ENCODE measurements at places on chromosomes 12 and 14.

DNA sequence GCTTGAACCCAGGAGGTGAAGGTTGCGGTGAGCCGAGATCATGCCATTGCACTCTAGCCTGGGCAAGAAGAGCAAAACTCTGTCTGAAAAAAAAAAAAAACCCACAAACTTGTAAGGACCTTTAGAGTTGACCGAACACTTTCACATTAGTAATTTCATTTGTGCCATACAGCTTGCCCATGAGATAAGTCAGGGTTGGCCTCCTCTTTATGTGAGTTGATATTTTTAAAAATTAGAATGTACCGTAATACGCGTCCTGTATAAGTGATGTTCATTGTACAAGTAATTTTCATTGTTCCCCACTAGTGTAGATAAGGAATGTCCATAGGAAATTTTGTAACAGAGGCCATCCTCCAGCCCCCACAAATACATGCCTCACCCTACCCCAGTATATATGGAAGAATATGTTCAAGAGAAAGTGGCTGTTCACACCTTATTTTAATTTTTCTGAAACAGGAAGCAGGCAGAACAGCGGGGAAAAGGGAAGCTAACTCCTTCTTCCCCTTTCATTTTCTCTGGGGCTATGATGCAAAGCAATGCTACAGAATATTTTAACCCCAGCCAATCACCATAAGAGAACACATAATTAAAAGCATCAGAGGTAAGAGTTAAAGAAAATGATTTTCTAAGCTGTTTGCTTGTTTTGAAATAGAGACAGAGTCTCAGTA lies 31.9 kb upstream of the HIF1A start:
- DNase-seq = no peak

DNA sequence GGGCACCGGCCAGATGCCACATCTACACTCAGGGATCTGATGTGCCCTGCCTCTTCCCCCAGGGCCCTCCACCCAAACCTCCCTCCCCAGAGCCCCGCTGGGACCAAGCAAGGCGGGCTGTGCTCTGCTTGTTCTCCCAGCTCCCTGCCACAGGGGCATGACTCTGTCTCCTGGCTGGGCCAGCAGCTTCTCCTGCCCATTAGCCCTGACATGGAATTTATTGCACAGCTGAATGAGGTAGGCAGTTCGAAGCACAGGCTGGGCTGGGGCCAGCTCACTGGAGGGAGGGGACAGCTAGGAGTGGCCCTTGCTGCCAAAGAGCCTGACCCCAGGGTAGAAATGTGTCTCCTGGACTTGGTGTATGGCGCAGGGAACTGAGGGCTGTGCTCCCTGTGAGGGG lies 42.4 kb downstream of the ARL6IP4 start:
- no peak for DNase-seq

DNA sequence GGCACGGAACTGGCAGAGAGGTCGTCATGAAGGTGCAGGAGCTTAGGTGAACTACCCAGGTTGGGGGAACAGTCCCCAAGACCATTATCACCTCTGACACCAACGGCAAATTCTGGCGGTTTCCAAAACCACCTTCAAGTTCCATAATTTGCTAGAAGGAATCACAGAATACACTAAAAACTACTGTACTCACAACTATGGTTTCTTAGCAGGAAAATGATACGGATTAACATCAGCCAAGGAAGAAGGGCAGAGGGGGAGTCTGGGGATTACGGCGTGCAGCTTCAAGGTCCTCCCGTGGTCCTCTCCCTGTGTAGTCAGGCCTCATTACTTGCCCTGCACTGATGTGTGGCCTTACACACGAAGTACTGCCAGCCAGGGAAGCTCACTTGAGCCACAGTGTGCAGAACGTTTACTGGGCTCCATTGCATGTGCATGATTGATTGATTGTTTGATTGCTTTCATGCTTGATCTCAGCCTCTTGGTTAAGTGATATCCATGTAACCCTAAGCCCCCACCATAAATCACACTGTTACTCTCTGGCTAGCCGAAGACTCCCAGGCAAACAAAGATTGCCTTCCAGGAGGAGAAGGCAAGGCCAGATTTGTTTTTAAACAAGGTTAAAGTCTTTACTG lies 837 bp upstream of the STX2 start:
- DNase-seq = no peak

- no peak for DNase-seq
Observed at GRCh38 chr14:44027397-44027796, 479.7 kb downstream of the FSCB start.

GRCh38 chr12:30694412-30695198 lies 1.1 kb downstream of the IPO8 start:
- DNase-seq = no peak

All from vagina (tissue), 2 donors.